ENCODE measurements at places on chromosomes 2 and 18.

DNA sequence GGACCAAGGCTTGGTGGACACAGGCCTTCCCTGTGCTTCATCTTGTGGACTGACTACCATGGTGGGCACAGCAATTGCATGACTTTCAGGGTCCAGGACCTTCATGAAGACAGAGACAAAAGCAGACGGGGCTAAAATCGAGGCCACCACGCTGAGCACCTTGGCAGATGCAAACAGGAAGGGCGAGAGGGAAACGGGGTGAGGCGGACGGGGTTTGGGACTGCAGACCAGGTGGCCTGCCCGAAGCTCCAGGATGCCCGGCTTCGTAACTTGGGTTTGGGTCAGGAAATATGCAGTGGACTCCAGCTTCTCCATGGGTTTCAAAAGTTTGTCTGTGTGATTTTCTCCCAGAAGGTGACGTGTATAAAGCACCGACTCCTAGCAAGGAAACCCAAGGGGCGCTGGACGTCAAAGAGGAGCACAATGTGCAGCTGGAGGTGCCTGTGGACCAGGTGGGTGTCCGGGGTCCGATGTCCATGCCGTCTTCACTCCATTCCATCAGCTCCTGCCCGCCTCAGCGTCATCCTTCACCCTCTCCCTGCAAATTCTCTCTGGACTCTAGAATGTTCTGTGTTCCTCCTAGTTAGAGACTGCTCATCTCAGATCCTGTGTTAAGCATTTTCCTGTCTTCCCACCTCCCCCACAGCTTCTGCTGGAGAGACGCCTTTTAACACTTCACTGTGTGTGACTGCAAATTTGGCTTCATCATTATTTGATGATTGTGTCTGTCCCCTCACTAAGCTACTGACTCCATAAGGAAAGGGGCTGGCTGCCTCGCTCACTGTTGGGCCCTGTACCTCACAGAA, 65.8 kb downstream of the DCDC2C start:
- DNase-seq: no peak

DNA sequence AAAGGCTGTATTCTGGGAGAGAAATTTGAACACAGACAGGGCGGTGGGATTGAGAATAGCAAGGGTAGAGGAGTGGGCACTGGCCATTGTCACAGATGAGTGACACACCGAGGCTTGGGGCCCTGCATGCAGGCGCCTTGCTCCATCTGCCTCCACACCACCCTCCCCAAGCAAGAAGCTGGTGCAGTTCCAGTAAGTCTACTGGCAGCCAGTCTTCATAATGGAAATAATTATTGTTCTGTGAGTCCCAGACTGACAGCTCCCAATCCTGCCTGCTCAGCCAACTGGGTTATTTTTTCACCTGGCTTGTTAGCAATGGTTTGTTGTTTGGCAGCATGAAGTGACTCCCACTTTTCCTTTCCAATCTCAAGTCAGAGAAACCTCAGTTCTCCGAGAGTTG, 13.0 kb downstream of the TTC32 start:
- no peak for DNase-seq

- no peak for DNase-seq
Measured at GRCh38 chr2:58959996-58960395, 718.9 kb upstream of the FANCL start.

- no peak for DNase-seq
Measured at GRCh38 chr18:24248359-24248758, 109.5 kb downstream of the CABYR start.

GRCh38 chr2:172813314-172813888, 77.8 kb downstream of the RAPGEF4 start:
- DNase-seq: no peak

DNA sequence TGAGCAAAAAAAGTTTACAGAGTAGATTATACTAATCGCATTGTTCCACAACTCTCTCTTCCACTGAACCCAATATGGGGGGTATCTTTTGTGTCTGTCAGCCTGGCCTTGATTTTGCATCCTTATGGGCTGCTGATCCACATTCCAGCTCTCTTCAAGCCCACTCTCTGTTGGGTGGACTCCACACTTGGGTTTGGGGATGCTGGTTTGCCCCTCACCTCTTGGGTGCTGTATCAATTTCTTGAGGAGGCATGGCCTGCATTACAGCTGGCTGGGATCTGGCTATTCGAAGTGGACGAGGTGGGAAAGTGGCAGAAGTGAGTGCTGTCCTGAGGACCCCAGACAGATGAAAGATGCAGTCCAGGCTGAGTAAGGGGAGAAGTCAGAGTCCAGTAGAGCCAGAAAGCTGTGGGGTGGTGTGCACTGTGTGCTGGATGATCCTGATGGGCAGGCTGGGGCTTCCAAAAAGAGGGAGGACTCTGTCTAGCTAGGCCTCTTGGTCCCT, 141.4 kb downstream of the CAPN13 start:
- DNase-seq: no peak

- no peak for DNase-seq
Measured at GRCh38 chr2:44956843-44957242, 15.3 kb downstream of the SIX3 start.

GRCh38 chr18:69021211-69021805, 223.4 kb downstream of the CCDC102B start:
- no peak for DNase-seq

DNA sequence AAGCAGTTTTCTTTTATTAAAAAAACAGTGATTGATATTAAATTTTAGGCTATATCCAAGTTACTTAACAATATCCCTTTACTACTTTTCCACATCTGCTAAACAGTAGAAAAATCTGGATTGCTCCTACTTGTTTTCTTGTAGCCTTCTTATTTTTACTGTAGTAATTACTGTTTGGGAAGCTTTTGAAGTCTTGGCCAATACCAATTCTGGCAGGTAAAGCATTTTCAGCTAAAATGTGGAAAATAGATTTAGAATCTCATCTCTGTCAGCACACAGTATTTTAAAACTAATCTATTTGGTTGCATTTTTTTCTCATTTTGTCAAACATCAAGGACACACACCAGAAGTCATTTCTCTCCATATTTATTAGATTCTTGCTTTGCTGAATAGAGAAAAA, 1485.7 kb upstream of the PIK3C3 start:
- no peak for DNase-seq

DNA sequence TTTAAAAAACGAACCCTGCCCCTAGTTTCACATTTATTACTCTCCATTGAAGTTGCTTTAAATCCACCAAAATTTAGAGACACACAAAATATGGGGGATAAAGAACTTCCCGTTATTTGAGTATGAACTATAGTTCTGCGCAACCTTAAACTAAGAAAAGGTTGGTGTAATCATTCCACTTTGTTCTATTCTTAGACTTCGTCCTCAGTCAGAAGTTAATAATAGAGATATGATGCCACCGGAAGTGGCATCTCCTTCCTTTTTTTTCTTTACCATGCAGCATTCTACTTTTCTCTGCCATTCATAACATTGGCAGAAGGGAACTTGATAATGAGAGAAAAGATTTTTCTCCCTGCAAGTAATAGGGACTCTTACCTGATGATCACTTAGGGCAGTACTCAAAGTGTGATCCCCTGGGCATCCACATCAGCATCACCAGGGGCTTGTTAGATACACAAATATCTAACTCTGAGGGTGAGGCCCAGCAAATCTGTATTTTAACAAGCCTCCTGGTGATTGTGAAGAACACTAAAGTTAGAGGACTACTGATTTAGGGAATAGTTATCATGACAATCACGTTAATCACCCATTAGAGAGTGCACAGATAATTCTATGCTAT, 147.7 kb upstream of the DTNA start:
- no peak for DNase-seq

- DNase-seq: no peak
Measured at GRCh38 chr2:66253066-66253465, 181.9 kb upstream of the MEIS1 start.

- no peak for DNase-seq
Measured at GRCh38 chr2:90069290-90069894, 1377.9 kb downstream of the RPIA start.

- DNase-seq: no peak
Measured at GRCh38 chr2:162267496-162267895, 24.3 kb upstream of the FAP start.

DNA sequence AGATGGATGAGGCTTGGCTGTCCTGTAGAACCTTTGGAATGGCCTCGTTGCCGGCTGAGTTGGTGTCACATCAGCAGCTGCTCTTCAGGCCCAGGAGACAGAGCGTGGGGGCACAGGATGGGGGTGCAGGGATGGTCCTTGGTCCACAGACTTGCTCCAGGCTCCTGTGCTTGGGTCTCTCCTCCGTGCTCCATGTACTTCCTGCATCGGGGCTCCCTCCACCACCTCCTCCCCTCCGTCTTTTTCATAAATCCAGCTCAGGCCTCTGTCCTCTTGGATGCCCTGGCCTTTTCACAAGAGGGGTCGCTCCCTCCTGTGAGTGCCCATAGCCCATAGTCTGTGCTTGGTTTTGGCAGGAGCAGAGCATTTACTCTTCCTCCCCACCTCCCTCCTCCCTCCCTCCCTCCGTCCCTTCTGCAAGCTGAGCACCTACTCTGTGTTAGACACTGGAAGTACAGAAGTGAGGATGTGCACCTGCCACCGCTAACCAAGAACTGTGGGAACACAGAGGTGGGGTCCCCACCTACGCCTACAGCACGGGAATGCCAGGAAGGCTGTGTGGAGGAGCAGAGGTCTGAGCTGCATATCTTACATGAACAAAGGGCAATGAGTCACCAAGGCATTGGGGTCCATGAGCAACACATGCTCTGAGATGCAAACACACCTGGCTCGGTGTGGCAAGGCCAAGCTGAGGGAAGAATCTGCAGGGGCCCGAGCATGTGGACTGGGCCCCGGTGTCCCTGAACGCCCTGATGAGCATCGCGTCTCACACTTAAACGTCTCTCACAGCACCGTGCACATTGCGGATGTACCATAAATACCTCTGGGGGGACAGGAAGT, 458.7 kb upstream of the HS6ST1 start:
- DNase-seq: no peak

- no peak for DNase-seq
Measured at GRCh38 chr2:226489775-226490541, 309.7 kb downstream of the IRS1 start.

DNA sequence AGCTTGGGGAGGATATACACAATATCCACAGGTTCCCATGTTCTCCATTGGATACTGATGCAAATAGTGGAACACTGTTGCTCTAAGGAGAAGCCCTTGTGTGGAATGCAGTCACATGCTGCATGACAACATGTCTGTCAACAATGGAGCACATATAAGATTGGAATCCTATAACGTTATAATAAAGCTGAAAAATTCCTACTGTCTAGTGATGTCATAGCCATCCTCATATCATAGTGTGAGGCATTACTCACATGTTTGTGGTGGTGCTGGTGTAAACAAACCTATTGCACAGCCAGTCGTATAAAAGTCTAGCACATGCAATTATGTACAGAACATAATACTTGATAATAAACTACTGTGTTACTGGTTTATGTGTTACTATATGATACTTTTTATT, 394.7 kb downstream of the FBXO15 start:
- DNase-seq: no peak

DNA sequence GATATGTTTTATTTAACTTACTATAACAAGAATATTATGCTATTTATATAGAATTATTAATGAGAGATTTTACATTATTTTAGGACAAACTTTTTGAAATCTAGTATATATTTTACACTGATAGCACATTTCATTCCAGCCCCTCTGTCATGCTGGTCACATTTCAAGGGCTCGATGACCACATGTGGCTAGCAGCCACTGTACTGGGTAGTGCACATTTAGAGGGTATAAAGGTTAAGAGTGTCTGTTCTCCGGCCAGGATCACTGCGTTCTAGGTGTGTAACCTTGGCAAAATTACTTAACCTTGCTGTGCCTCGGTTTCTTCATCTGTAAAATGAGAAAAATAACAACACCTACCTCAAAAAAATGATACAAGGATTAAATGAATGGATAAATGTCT, 87.2 kb upstream of the TNP1 start:
- DNase-seq: no peak

- no peak for DNase-seq
Measured at GRCh38 chr2:50885948-50886347, 146.0 kb downstream of the NRXN1 start.

DNA sequence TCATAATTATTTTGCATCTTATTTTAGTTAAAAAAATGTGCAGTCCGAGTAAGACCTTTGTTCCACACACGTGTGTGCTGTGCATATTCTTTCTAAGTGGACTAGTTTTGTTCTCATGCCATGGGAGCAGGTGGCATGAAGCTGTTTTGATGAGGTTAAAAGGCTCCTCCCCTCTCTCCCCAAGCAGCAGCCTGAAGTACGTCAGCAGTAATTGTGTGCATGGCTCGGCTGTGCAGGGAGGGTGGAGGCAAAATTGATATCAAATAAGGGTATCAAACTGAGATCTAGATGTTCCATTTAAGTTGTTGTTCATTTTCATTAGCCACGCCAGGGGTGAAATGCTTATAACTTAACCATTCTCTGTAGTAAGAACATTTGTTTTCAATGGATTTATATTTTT, at the start of gene NYAP2:
NYAP2 (plus strand) TSS at position 207 of the 400 bp plus-strand sequence. CDS start 9,171 bp downstream, outside the sequence.
- no peak for DNase-seq

GRCh38 chr2:207480521-207481040, 49.2 kb upstream of the CREB1 start:
- DNase-seq: no peak

DNA sequence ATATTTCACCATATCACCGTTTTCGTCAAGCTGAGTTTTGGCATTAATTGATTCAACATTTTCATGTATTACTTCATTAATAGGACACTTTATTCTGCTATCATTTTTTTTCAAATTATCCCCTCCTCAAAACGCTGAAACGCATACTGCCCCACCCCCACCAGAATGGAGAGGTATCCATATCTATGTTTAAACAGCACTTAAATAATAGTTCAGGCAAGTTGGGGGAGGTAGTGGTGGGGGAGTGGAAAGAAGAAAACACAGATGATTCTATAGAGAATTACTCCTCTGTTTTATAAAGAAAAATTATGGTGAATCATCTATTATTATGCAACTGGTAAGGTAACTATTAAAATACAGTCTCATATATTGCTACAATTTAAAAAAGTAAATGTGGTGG, 314.4 kb upstream of the ZEB2 start:
- no peak for DNase-seq

GRCh38 chr2:71935262-71935848, 212.3 kb downstream of the CYP26B1 start:
- DNase-seq: no peak

GRCh38 chr2:150581717-150582472, 94.4 kb upstream of the RND3 start:
- DNase-seq: no peak

- DNase-seq: no peak
Measured at GRCh38 chr2:158228943-158229508, 127.3 kb downstream of the UPP2 start.

- DNase-seq: no peak
Measured at GRCh38 chr2:101690547-101691152, 6.9 kb upstream of the MAP4K4 start.

DNA sequence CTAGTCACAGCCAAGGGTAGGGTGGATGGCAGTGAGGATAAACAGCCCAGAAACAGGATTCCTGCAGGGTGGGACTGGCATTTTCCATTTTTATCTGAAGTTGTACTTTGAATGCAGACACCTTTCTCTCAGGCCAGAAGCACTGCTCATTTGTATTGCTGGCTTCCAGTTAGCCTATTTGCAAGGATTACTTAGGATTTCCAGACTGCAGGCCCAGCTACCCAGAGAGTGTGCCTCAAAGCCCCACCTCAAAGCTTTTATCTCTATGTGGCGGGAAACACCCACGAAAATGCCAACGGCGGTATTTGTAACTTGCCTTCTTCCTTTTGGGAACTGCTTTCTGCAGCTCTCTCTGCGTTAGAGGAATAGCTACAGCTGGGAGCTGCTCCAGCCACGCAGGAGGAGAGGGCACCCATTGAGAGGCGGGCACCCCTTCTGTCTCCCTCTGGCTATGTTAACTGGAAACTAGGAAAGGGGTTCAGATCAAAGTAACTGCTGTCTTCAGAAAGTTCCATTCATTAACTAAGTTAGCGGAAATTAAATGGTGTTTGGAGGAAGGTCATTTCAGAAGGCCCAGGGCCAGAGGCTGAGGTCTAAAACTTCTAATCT, 144.9 kb downstream of the TGIF1 start:
- DNase-seq: no peak

Measured in stimulated activated CD8-positive, alpha-beta memory T cell treated with anti-CD3 and anti-CD28 coated beads, Interleukin-4, amount 100 ng/mL, for 4 hours (primary cell).